ENCODE measurements at places on chromosomes 7 and 10. TPM values are rescaled to one million over a fixed set of nuclear protein-coding genes. Genes with fewer than 3 reads are reported as not detected.
A peak's percentile ranks its signal among the peaks of the same experiment; 100 is the strongest.

DNA sequence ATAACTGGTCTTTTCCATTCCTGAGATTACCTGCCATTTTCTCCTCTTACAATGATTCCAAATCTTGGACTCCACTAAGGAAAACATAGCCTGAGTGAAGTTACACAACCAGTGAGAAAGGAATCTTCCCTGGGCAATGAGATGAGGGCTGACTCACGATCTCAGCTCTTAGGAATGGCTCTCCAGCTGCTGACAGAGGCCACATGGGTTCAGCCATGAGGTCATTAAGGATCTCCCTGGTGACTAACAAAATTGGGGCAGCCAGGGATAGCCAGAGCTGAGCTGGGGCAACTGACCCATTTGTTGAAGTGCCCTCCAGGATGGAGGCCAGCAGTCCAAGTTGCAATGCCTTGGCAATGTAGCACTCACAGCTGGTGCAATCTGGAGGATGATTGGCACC is 78.7 kb upstream of the MKLN1 start:
- DNase-seq, result no peak

CPA2 gene
- not detected for total RNA-seq

- DNase-seq, result peak; percentile 49
Measured at GRCh38 chr7:105876964-105877601, 684 bp upstream of the ATXN7L1 start.

DNA sequence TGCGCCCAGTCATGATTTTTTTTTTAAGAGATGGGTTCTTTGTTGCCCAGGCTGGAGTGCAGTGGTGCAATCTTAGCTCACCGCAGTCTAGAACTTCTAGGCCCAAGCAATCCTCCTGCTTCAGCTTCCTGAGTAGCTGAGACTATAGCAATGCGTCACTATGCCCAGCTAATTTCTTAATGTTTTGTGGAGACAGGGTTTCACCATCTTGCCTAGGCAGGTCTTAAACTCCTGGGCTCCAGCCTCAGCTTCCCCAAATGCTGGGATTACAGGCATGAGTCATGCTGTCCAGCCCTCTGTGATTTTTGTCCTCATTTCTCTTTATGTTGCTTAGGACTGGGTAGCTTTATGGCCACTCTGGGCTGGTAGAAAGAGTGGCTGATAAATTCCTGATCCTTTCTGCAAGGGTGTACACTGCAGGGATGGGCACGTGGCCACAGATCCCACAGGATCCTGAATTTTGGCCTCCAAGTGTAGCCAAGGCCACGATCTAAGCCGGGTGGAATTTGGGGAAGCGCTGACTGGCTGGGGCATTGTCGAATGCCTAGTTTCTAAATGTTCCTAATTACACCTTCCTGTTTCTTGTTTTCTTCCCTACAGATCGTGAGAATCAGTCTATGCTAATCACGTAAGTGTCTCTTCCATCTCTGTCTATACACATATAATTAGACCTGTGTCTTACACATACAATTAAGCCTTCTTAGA is 24.1 kb upstream of the MYH16 start:
- DNase-seq, result no peak

DNA sequence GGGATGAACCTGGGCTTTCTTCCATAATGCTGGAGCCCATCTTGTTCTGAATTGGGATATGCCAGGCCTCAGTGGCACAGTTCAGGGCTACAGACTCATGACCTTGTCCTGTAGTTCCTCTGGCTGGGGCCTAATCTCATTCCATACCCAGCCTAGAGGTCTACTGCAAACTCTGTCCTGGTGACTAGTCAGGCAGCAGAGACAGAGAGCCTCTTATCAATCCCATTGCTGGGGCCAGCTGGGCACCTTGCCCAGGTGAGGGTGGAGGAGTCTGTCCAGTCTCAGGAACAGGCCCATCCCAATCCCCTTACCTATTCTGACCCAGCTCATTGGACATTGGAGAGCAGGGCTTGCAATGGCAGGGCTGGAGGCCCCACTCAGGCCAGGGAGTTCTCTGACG is 28.0 kb upstream of the COMTD1 start:
- DNase-seq, result no peak

GRCh38 chr7:151422212-151422611 is 12.4 kb upstream of the WDR86 start:
- DNase-seq, result no peak

DNA sequence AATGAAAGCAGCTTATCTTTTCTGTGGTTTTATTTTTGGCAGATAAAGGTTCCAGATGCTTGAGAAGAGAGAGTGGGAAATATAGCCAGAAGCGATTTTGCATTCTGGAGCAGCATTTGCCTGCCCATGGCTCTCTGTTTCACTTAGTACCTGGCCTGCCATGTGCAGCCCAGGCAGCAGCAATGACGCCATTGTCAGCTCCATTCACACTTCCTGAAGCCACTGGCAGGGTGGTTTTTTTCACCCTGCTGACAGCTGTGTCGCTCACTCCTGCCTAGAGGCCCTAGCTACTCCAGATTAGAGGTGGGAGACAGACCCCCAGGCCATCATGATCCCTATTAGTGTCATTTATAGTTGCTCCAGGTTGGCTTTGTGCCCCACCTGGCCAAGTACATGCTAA is 30.1 kb upstream of the NEUROD6 start:
- no peak for DNase-seq

GRCh38 chr10:64547168-64547567 is 1026.0 kb downstream of the REEP3 start:
- DNase-seq, result no peak

RGR gene
- total RNA-seq, result not detected

CPA1 gene
- total RNA-seq, result 0.42 TPM
